ENCODE measurements at places on chromosomes 4 and X.

- no peak for DNase-seq
Observed at GRCh38 chrX:10557166-10557565, 63.2 kb downstream of the MID1 start.

- no peak for DNase-seq
Observed at GRCh38 chrX:15098505-15098904, 171.4 kb downstream of the ASB9 start.

DNA sequence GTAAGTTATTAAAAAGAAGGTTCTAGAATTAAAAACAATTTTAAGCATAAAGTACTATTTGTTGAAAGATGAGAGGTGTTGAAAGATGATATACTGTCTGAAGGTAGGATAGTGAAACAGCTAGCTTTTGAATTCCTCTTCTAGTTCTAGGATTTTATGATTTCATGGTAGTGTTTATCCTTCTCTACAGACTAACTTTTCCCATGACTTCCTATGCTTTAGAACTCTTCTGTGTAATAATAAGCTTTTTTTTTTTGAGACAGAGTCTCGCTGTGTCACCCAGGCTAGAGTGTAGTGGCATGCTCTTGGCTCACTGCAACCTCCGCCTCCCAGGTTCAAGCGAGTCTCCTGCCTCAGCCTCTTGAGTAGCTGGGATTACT lies 96.0 kb upstream of the NUDT6 start:
- no peak for DNase-seq

DNA sequence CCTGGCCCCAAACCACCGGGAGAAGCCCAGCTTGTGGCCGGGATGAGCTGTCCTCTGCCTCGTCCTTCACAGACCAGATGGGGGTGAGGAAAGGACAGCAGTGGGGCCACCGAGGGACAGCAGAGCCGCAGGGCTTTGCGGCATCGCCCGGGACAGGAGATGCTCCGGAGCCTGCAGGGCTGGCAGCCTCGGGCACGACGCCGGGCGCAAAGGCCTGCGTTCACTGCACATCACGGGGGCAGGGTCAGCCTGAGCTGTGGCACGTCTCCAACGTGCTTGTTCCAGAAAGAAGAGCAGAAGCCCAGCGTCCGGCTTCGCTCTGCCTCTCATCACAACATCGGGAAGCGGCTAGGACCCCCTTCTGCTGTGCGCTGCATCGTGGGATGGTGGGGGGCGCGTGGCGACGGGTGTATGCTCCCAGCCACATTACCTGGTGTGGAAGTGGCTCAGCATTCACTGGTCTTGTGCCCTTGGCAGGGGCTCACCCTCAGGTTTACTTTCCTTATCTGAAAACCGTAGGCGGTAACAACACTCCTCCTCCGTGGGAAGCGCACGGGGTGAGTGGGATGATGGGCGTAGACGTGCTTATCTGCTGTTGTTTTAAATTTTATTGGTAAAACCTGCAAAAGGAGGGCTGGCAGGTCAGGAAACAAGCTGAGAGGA lies 7.4 kb downstream of the TADA2B start:
- DNase-seq = no peak

DNA sequence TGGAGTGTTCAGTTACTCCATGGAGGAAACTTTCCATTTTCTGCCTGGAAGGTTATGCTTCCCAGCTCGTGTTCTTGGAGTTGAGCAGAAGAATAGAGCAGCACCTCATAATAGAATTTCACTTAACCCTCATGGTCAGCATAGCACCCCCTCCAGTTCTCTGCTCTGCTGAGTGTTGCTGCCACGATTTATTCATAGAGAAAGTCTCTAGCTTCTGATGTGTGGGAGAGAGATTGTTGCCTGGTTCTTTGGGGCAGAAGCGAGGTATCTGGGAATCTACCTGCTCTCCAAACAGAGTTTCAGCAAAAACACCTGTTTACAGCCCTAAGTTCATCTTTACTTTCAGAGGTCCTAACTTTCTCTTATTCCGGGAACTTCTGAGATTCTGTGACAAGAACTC lies 3.9 kb upstream of the DTHD1 start:
- DNase-seq = no peak

DNA sequence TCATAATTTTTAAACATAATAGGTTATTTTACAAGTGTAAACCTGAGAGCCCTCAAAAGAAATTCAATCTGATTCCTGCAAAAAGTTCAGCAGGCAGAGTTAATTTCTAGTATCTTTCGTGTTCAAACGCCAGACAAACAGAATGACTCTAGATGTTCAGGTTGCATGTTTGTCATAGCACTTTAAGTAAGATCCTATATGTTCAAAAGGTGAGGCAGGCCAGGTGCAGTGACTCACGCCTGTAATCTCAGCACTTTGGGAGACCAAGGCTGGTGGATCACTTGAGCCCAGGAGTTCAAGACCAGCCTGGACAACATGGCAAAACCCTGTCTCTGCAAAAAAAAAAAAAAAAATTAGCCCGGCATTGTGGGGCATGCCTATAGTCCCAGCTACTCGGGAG lies 1.1 kb upstream of the RASSF6 start:
- no peak for DNase-seq

GRCh38 chrX:49165901-49166881 lies 3.6 kb downstream of the MAGIX start:
- DNase-seq = peak; percentile 12

DNA sequence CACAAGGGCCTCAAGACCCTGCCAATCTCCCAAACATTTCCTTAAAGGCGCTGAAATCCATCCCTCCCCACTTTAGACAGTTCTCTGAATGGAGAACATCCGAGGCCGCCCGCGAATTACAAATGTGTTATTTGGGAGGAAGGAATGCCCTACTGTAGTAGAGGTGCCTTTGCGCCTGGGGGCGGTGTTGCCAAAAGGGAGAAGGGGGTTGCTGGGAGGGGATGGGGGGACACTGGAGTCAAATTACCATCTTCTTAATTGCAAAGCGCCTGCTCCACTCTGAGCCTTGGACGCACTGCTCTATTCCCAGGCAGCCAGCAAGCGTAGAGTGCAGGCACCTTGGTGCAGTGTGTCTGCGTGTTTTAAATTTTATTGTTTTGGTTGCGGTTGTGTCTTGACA lies 2.7 kb downstream of the TMEM255A start:
- DNase-seq = no peak

GRCh38 chr4:76665153-76665552 lies 230.1 kb downstream of the SHROOM3 start:
- no peak for DNase-seq

DNA sequence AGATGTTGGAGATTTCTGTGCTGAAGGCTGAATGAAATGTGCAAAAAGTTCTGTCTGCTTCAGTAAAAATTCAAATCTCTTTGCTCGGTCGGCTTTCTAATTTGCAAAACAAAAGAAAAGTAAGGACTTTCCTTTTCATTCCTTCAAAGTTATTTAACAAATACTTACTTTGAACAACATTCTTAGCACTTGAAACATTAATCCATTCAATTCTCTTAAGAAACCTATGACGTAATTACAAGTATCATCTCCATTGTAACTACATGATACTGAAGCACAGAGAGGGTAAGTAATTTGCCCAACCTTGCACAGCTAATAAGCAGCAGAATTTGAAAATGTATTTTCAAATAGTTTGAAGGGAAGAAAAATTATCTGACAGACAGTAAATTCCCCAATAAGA lies 6.9 kb downstream of the SMARCA1 start:
- no peak for DNase-seq

DNA sequence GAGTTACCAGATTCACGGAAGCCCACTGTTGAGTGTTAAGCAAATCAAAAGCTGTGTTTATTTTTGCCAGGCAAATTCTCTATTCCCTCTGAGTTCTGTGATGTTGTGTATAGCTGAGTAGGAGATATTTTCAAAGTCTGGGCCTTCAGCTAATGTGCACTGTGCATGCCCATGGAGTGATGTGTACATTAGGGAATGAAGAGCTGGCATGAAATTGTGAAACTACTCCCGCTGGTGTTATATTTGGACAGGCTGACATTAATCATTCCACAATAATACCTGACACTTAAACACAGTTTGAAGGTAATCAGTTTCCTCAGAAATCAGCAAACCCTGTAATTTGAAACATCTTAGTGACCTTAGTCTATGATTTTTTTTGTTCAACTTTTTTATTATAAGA lies 88.1 kb upstream of the MBNL3 start:
- no peak for DNase-seq

GRCh38 chr4:10207116-10207515 lies 90.5 kb upstream of the WDR1 start:
- DNase-seq = no peak

DNA sequence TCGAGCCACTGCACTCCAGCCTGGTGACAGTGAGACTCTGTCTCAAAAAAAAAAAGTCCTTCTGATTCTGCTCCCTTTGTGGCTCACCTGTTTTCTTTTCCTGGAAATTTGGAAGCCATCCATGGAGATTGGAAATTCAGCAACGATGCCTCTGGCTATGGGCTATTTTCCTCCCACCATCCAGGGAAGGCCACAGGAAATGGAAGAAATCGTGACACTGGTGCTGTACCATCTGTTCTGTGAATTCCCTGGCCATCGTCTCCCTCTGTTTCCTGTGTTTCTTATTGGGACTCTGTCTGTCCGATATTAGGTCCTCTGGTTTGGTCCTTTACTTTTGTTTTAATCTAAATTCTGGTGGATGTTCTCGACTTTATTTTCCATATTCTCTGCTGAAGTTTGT lies 29.4 kb upstream of the ADRA2C start:
- DNase-seq = no peak

- no peak for DNase-seq
Observed at GRCh38 chrX:28408017-28408723, 179.1 kb upstream of the IL1RAPL1 start.

- no peak for DNase-seq
Observed at GRCh38 chrX:123927845-123928244, 33.7 kb upstream of the STAG2 start.

- DNase-seq = no peak
Observed at GRCh38 chr4:95362906-95363558, 185.7 kb downstream of the UNC5C start.

DNA sequence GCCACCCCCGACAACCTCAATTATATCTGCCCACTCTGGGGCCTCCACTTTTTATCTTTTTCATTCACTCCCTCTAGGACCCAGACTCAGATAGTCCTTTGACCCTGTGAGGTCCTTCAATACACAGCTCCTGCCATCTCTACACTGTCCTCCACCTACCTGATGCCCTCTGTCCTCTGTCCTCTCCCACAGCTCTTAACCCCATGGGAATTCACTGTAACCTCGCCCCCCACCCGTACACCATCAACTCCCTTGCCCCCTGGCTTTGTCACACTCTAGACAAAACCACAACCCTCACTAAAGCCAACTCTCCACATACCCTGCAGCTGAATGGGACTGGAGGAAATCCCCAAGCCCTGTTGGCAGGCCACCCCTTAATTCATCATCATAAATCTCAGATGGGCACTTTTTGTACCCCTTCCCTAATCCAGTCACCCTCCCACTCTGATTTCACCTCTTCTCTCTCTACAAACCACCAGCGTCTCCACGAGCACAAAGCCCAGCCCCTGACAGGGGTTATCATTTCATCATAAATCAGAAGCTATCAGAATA lies 52.3 kb upstream of the ENPP6 start:
- no peak for DNase-seq

DNA sequence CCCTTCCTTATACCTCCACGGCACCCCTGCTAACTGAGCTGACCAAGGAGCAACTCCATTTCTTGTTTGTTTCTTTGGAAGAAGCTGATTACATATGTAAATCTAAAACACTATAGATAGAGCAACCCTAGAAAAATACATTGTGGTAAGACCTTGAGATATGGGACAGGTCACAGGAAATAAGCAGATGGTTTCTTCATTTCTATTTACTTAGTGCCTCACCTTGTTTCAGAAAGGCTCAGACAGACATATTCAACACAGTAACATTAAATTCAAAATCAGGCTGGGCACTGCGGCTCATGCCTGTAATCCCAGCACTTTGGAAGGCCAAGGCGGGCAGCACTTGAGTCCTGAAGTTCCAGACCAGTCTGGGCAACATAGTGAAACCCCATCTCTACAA lies 47.3 kb downstream of the IRF2 start:
- DNase-seq = no peak

DNA sequence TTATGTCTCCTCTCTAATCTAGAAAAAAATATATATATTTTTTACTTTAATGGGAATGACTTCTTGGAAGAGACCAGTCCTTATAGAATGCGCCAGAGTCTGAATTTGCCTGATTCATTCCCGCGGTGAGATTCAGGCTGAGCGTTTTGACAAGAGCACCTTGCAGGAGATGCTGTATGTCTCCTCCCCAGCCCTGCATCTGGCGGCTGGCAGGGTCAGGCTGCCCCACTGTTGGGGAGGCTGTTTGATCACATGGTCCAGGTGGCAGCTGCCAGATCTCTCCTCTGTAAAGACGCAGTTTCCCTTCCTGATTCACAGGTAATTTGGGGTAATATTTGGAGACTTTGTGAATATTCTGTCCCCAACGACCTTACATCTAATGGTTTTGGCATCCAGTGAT lies 9.7 kb downstream of the PDZD4 start:
- no peak for DNase-seq

- DNase-seq = no peak
Observed at GRCh38 chrX:11789809-11790208, 31.8 kb downstream of the MSL3 start.

GRCh38 chr4:106691749-106692148 lies 323.2 kb upstream of the GIMD1 start:
- no peak for DNase-seq

DNA sequence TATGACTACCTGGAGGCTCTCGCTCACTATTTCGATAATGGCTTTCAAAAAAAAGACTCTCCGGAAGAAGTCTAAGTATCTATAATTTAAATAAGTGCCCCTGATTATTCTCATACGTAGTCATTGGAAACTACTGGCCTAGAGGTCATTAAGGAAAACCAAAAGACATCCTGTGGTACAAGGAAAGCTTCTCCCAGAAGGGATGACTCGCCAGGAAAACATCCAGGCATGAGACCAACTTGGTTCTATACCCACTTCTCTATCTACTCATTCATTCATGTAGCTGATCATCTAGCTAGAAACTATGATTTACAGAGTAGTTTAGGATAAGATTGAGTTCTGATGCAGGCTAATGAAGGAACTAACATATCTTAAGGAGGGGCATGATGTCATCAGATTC lies 37.7 kb downstream of the SOX3 start:
- no peak for DNase-seq

- no peak for DNase-seq
Observed at GRCh38 chr4:100977274-100977673, 370.1 kb downstream of the PPP3CA start.

- no peak for DNase-seq
Observed at GRCh38 chr4:170721812-170722373, 632.1 kb upstream of the AADAT start.

DNA sequence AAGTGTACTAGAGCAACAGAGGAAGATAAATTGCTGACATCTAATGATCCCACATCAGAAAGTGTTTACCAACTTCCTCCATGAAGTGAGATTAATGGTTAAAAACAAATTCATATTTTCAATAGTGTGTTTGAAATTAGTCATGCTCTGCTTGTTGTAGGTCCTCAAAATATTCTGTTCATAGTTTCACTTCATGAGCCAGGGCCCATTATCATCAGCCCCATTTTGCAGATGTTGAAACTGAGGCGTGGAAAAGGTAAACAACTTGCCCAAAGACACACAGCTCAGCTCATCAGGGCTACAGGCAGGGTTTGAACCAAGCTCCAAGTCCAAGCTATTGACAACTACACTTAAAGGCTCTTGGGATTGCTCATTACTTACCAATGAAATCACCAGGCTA lies 103.5 kb upstream of the PPARGC1A start:
- no peak for DNase-seq

GRCh38 chr4:186623546-186623945 lies 68.2 kb upstream of the MTNR1A start:
- DNase-seq = no peak
